Kidney capillary endothelial cell (primary cell): ENCODE measurements at places on chromosomes 3 and 15.

GRCh38 chr3:120982608-120983320 is 74.8 kb downstream of the STXBP5L start:
- no peak for DNase-seq

GRCh38 chr3:132225664-132226063 is 91.5 kb upstream of the ACP3 start:
- no peak for DNase-seq

GRCh38 chr3:171822431-171823106 is 12.3 kb upstream of the PLD1 start:
- no peak for DNase-seq

DNA sequence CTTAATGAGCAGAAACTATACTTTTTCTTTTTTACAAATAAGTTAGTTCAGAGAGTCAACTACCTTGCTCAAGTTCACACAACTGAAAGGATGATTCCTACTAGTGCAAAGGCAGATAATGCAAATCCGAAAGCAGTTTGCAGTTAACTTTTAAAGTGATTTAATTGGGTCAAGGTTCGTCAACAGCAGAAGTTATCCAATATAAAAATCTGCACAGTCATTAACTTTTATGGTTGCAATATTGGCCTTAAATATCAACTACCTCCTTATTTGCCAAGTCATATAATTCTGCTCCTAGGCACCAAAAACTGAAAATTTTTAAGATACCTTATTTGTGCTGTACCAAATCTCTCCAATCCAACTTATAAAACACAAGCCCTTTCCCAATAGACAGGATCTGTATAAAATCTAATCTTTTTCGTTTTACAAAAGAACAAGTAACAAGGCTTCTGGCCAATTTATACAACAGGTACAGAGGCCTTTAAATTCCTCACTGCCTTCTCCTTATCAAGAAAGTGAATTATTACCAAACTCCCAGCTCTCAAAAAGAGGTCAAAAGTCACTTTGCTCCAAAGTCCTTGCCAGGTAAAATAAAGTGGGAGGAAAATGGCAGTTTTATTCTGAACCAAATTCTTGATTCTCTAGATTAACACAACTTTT is 416.6 kb upstream of the NECTIN3 start:
- no peak for DNase-seq

DNA sequence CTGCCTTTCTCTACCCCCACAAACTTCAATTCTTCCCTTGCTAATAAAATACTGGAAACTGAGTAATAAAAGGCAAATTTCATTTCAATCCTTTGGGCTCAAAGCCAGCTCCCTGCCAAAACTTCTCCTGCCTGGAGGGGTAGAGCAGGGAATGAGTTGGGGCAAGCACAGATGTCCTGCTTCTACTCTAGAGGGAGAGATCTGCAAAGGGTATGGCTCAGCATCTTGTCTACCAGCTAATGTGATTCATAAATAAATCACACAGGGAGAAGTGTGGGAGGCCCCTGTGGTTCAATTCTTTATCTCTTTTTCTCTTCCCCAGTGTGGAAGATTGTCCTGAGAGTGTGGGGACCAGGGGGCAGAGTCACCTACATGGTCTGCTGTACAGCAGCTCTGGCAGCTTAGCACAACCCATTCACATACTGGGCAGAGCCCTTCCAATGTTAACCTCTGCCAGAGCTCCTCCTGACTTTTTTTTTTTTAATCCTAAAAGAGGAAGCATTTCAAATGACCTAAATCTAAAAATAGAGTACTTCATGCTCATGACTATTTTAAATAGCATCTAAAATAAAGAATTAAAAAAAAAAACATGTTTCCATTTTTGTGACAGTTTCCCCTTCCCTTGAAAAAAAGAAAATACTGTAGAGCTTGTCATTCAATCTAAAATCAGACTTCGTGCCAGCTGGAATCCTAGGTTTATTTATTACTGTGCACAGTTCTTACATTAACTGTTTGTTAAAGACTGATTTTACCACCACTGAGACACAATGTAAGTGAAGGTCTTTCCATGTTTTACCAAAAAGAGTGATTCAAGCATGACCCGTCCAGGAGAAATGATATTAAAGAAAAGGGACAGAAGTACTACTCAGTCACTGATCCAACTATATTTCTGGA is 1083.7 kb upstream of the CFAP20DC start:
- no peak for DNase-seq

- peak; percentile 98 for DNase-seq
These were observed 1.3 kb upstream of the USP3 start for GRCh38 chr15:63502843-63503738.
